ENCODE measurements at places on chromosomes 12 and 14. TPM values are rescaled to one million over a fixed set of nuclear protein-coding genes. Genes with fewer than 3 reads are reported as not detected.

The PACS2 gene
- polyA plus RNA-seq: 27.4 TPM

The DDX54 gene
- 56.5 TPM for polyA plus RNA-seq

The DHH gene
- polyA plus RNA-seq: 0.08 TPM

The PMEL gene
- polyA plus RNA-seq: 2.7 TPM

DNA sequence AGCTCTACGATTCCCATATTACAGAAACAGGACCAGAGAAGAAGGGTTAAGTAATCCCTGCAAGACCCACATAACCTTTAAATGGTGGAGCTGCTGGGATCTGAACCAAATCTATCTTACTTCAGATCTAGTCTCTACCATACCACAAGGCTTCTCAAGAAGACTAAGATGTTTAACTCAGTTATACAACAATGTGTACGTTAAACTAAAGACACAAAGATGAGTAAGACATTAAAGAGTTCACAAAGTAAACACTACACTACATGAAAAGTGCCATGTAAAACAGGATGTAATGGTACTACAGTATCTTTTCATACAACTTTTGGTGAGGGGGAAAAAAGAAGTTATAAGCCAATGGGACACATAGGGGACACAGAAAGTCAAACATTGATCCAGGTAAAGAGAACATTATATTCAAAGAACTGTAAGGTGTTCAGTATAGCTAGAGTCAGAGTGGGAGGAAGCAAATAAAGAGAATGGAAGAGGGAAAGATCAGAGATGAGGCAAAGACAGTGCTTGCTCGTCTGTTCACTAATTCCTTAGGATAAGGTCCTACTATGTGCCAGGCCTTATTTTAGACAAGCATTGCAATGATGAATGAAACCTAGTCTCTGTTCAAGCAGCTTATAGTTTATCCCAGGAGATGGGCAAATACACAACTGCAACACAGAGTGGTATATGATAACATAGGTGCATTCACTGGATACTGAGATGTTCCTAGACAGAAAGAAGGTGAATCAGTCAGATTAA lies 7.7 kb downstream of the TMED10 start:
- no peak for DNase-seq

GRCh38 chr14:104081951-104082464 lies 3.5 kb upstream of the ASPG start:
- peak; percentile 30 for DNase-seq

DNA sequence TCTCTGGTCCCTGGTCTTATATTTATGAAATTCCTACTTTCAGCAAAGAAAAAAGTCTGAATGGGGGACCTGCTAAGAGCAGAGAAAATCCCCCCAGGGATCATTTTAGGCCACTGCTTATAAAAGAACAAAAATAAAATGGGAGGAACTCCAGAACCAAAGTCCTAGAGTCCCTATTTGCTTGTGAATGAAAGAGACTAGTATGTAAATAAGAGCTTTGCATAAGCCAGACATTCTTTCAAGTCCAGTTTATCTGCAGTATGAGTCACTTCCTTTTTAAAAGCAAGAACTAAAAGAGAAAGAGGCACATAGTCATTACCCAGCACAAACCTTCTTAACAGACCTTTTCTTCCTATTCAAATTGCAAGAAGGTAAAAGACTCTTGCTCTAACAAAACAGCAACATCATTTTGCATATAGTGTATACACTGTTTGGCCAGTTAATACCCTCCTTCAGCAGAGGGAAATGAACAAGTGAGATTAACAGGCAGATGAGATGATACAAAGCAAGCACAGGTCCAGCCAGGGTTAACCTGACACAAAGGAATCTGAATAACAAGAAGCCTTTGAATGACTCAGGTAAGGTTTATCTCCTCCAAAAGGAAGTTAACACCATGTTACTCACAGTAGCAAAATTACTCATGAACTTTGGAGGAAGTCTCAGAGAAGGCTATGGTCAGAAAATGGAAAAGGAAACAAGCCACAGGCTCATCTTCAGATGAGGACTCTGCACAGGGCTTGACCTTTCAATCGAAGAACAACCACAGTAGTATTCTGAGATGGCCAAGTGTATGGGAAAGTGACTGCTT lies 87.3 kb downstream of the PHLDA1 start:
- no peak for DNase-seq

GRCh38 chr14:63435838-63436237 lies 107.3 kb downstream of the PPP2R5E start:
- DNase-seq: no peak

DNA sequence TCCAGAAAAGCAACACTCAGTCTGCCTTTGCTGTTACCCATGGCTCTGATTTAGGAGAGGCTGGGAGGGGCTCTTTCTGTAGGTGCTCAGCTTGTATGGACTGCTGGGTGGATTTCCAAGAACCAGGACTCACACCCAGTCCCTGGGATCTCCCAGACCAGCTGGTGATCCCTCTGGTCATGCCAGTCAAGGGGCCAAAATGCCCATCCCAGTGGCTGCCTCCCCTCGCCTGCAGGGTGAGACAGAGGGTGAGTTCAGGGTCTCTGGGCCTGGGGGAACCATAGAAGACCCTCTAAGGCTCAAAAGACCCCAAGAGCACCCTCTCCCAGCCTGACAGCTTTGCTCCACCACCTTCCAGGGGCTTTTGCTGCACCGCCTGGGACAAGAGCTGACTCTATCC lies 78.6 kb upstream of the MYL2 start:
- DNase-seq: no peak

GRCh38 chr14:95431199-95432143 lies 85.0 kb downstream of the SYNE3 start:
- DNase-seq: peak; percentile 71

GRCh38 chr14:68734231-68734732 lies 58.6 kb downstream of the ZFP36L1 start:
- DNase-seq: no peak

DNA sequence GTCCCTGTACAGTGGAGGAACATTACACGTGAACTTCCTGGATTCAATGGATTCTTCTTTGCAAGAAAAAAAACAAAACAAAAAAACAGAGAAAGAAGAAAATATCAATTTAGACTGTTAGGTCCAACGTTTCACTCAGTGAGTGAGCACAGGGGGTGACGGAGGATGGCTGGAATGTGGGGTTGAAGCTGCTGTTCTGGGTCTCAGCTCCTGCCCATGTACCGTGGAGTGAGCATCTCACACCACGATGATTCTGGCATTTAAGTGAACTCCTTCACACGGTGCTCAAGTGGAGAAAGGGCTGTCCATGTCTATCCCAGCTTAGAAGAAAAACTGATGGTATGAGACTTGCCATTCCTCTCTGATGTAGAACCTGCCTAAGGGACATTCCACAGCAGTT lies 23.2 kb downstream of the CCND2 start:
- no peak for DNase-seq
